Stimulated activated CD8-positive, alpha-beta memory T cell treated with anti-CD3 and anti-CD28 coated beads, Interleukin-2, amount 100 ng/mL, for 1 hour (primary cell): ENCODE measurements at places on chromosomes 11 and 22.
A peak's percentile ranks its signal among the peaks of the same experiment; 100 is the strongest.

GRCh38 chr22:19508024-19508776 lies 16.0 kb downstream of the CLDN5 start:
- DNase-seq = no peak

- no peak for DNase-seq
Measured at GRCh38 chr11:69290806-69291205, 3.1 kb upstream of the MYEOV start.

DNA sequence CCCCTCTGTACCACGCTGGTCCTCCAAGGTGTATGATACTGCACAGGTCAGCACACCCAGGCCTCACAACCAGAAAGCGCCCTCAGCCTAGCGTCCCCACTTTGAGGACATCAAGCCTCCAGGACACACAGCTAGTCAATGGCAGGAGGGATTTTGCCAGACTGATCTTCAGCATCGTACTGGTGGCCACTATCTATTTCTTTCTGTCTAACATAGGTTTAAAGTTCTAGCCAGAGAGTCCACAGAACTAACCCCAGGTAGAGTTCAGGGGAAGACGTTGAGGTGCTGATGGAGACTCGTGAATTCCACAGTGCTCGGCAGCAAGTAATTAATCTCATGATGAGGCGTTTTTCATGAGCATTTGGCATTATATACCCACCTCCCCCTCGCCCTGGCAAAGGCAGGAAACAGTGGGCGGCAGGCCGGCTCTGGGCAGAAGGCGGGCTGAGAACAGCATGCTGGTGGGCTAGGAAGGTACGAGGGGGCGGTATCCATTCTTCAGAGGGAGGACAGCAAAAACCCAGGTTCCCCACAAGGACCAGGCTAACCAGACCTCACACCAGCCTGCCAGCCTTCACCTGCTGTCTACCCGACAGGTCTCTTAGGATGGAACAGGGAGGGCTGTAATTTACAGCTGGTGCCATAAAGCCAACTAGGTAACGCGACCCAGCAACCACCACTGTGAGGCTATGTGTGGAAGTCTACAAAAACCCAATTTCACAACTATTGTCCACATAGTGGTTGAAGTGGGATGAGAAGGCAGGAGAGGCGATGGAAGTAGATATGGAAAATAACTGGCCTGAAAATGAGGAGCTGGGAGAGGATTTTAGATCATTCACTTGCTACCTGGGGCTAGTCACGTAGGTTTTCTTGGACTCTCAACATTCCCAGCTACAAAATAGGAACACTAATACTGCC lies 18.5 kb downstream of the MYH9 start:
- no peak for DNase-seq

GRCh38 chr11:13923716-13924650 lies 38.5 kb upstream of the SPON1 start:
- no peak for DNase-seq

GRCh38 chr22:46742576-46743221 lies 4.6 kb upstream of the CERK start:
- no peak for DNase-seq

DNA sequence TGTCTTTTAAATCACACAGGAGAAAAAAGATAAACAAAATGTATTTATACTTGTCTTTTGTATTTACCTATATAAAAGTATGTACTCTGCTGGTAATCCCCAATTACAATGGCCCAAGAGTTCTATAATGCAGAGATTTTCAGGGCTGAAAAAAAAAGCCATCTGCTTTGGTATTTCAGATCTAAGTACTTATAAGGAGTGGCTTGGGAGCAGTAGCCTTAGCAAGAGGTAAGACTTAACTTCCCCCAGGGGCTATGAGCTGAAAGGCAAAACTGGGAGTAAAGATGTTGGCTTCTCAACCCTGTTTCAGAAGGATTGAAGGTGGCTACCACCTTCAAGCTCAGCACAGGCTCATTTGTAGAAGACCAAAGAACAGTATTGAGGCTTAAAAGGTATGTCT lies 35.3 kb upstream of the EP300 start:
- DNase-seq = no peak

- DNase-seq = no peak
Measured at GRCh38 chr22:23537416-23537815, 42.7 kb downstream of the IGLL1 start.

- no peak for DNase-seq
Measured at GRCh38 chr22:40187389-40187788, 9.7 kb downstream of the TNRC6B start.

DNA sequence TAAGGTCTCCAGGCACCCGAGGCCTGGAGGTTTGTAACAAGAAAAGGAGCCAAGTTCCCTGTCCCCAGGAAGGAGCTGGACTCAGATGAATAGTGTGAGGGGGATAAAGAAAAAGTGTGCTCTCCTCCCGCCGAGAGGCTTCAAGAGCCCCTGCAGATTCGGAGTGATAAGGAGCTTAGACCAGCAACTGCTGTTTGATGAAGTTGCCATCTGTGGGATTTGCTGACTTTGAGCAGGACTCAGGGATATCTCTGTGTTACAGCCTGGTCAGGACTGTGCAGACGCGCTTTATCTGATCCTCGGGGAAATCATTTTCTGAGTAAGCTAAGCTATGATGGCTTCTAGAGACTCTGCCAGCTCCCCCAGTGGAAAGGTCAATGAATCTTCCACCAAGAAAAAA lies 1017.0 kb downstream of the TBC1D22A start:
- no peak for DNase-seq

DNA sequence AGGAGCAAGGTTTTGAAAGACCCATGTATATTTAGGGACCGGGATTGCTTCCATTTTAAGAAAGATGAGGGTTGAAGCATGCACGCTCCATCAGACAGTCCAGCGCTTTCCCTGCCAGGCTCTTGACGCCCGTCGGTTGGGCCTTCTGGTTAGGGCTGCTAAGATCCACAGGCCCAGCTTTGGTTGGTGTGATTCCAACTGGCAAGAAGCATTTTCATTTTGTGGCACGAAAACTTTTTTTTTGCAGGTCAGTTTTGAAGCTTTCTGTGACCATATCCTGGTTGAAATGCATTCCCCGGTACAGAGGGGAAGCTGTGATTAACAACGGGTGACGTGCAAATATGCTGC lies 34.3 kb upstream of the MPPED1 start:
- DNase-seq = no peak

- peak; percentile 94 for DNase-seq
Measured at GRCh38 chr11:65652511-65653228, 10.0 kb downstream of the RELA start.

- peak; percentile 84 for DNase-seq
Measured at GRCh38 chr11:72821920-72822799, 7.9 kb downstream of the ATG16L2 start.

- DNase-seq = peak; percentile 14
Measured at GRCh38 chr22:40401532-40401931, 31.1 kb downstream of the SGSM3 start.

DNA sequence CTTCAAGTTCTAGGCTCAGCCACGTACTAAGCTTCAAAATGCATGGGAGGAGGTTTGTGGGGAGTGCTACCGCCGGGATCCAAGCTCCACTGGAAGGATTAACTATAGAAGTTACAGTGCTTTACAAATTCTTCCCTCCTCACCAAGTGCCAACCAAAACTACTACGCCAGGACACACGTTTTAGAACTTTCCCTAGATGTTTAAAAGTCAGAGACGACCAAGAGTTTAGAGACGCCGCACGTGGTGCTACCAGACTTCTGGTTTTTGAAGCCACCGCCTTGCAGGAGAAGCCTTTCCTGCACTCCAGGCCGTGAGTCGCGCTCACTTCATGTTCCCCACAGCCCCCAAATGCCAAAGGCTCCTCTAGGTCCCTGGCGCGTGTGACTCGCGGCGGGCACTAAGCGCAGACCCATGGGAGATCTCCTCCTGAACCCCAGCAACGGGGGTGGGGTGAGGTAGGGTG lies 734 bp downstream of the SNU13 start:
- no peak for DNase-seq

GRCh38 chr11:87397011-87397865 lies 359.5 kb downstream of the TMEM135 start:
- no peak for DNase-seq

DNA sequence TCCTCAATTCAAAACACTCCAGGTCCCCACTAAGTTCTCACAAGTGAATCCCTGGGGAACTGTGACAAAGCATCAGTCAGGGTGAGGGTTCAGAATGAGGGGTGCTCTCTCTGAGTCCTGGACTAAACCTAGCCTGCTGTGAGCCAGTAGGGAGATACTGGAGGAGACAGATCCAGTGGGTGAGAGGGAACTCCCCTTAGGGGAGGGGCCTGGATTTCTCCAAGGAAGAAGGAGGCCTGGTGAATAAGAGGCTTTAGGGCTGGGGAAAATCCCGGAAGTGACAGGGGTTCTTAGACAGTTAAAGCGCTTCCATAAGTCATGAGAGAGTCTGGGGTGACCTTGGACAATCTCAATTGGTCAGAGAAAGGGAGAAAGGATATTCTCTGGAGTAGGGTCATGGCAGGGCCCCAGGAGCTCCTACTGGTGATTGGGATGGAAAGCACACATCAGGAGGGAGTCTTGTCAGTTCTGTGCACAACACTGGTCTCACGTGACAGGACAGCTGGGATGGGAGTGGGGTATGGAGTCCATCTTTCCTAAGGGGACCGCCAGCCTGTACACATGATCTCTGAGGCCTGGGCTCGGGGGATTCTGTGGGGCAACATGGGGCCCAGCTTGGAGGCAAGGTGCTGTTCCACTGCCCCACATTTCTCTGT lies 1.5 kb downstream of the TBC1D10A start:
- DNase-seq = no peak

DNA sequence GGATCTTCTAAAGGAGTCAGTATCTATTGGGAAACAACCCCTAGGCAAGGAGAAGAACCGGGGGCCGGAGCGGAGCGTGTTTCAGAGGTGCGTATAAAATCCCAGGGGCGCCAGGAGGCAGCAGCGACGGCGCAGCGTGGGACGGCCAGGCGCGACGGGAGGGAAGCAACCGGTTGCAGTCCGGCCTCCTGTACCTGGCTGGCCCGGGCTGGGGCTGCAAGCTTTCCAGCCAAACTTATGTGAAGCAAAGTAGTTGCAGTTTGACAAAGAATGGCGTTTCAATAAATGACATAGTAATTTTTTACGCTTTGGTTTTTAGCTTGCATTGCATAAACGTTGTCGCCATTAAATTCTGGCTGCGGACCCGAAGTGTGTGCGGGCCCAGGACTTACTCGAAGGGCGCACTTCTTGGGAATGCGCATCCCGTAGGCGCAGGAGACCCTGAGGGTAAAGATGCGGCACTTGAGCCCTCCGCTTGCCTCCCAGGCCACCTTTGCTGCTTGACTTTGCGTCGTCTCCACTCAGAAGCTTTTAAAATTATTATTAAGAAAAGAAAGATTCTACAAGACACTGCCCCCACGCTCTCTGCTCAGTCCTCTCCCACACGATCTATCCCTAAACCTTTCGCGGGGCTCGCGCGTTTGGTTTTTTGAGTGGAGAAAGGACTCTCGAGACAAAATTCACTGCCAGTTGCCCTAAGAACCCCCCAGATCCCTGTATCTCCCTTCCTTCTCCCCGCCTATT lies 1.6 kb upstream of the WT1 start:
- no peak for DNase-seq

- no peak for DNase-seq
Measured at GRCh38 chr11:114563077-114563476, 3.4 kb upstream of the NXPE1 start.

DNA sequence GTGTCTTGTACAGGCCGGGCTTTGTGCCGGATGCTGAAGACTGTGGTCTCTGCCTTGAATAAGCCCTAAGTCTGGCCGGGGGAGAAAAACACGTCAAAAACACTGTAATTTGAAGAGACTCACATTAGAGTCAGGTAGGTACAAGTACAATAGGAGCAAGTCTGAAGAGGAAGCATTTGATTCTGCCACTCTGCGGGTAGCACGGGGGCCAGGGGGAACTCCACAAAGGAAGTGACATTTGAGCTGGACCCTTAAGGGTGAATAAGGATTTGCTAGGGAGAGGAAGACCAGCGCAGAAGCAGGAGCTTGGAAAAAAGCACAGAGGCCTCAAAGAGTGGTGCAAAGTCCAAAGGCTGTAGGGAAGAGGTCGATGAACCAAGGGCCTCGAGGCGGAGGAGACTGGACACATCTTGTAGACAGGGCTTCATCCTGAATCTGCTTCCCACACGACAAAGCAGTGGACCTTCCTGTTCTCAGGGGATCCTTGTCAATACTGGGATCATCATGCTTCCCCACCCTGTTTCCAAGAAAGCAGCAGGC lies 38.7 kb downstream of the BUD13 start:
- DNase-seq = no peak
